ENCODE measurements at places on chromosomes 3 and 15. TPM values are rescaled to one million over a fixed set of nuclear protein-coding genes. Genes with fewer than 3 reads are reported as not detected.

XIRP1 gene
- total RNA-seq, result 79.4 TPM

XCR1 gene
- 0.18 TPM for total RNA-seq

DNA sequence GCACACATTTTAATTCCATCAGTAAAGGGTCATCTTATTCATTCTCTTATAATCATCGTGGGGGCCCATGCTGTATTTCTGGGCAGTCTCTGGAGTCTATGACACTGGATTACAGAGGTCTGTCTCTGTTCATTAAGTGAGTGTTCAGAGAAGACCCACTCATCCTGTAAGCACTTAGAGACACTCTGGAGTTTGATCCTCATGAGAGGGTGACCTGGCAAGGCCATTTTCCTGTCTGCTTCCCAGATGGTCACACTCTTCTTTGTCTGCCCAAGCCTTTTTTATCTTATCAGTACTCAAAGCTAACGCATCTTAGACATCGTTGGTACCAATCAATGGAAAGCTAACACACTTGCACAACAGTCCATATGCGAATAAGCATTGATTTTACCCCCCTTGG is 333.1 kb downstream of the RORA start:
- H3K4me3 ChIP-seq, result no peak overlapping the region
- DNase-seq, result no peak
- H3K27ac ChIP-seq, result no peak overlapping the region
- H3K4me1 ChIP-seq, result no peaks in the 10 kb centered on the region
- H3K36me3 ChIP-seq, result no peaks in the 10 kb centered on the region
- H3K27me3 ChIP-seq, result no peaks in the 10 kb centered on the region

GRCh38 chr15:72492733-72493132 is 18.6 kb downstream of the ARIH1 start:
- no peaks in the 10 kb centered on the region for H3K4me1 ChIP-seq
- H3K36me3 ChIP-seq, result no peaks in the 10 kb centered on the region
- H3K4me3 ChIP-seq, result no peak overlapping the region
- no peaks in the 10 kb centered on the region for H3K27me3 ChIP-seq
- H3K27ac ChIP-seq, result no peak overlapping the region

DNA sequence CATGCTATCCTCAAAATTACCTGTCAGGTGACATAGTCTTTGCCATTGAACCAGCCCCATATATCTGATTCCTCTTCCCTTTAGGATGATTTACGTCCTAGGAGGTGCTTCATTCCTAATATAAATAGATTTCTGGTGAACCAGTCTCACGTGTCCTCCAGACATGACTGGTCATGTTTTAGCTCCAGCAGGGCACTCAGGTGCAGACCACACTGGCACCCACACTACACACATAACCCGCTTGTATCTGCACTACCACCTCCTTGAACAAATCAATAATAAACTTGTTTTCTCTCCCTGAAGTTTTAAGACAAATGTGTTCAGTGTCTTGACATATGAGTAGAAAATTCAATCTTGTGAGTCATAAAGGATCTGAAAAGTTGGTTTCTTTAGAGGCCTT is 155.5 kb downstream of the GOLIM4 start:
- H3K27me3 ChIP-seq, result no peaks in the 10 kb centered on the region
- no peak for DNase-seq
- H3K4me1 ChIP-seq, result no peaks in the 10 kb centered on the region
- H3K27ac ChIP-seq, result no peak overlapping the region

GRCh38 chr15:89463113-89463512 is 33.3 kb downstream of the RHCG start:
- no peak overlapping the region for H3K4me3 ChIP-seq
- H3K36me3 ChIP-seq, result no peaks in the 10 kb centered on the region
- H3K4me1 ChIP-seq, result no peaks in the 10 kb centered on the region
- H3K27me3 ChIP-seq, result peaks cover 17% of the 10 kb centered on the region

- no peak overlapping the region for H3K4me3 ChIP-seq
- no peaks in the 10 kb centered on the region for H3K36me3 ChIP-seq
- no peak for DNase-seq
- no peak overlapping the region for H3K27ac ChIP-seq
These were observed 20.8 kb downstream of the ARL14 start for GRCh38 chr3:160697637-160698380.

DNA sequence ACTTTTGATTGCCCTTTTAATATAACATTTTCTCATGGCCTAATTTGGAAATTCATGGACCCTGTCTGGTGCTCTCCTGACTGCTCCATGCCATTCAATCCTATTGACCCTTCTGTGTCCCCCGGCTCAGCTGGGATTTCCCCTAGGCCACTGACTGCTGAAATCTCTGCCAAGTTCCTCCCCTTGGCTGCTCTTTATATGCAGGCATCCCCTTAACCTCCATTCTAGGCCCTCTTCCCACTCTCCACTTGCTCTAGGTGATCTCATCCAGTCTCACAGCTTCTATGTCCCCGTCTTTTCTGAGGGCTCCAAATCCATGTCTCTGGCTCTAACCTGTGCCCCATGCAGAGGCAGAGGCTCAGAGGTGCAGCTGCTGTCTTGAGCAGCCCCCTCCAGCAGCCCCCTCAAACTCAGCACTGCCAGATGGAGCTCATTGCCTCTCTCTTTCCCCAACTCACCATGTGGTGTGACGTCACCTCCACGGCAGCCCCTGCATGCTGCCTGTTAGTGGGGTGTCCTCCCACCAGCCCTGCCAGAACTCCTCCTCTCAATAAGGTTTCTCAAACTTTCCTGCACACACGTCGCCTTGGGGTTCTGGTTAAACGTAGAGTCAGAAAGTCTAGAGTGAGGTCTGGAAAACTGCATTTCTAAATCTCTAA is 6.6 kb downstream of the FSD2 start:
- H3K36me3 ChIP-seq, result peaks cover 3% of the 10 kb centered on the region
- H3K27me3 ChIP-seq, result no peaks in the 10 kb centered on the region
- H3K4me3 ChIP-seq, result no peak overlapping the region
- peak overlapping the region; percentile 59 for H3K27ac ChIP-seq

Measured in muscle of leg (tissue), 16 donors.